Caco-2 (cell line): ENCODE measurements at places on chromosomes 3 and 15.

- no peak overlapping the region for H3K4me3 ChIP-seq
- H3K27ac ChIP-seq = peak overlapping the region; percentile 39
- no peaks in the 10 kb centered on the region for H3K27me3 ChIP-seq
- H3K4me1 ChIP-seq = peaks cover 44% of the 10 kb centered on the region
- no peak for DNase-seq
These were observed 119.7 kb upstream of the PHLDB2 start for GRCh38 chr3:111739311-111739911.

GRCh38 chr15:99054892-99055291 lies 47.3 kb upstream of the PGPEP1L start:
- no peaks in the 10 kb centered on the region for H3K36me3 ChIP-seq
- H3K4me3 ChIP-seq = no peak overlapping the region
- no peak overlapping the region for H3K27ac ChIP-seq
- DNase-seq = no peak
- no peaks in the 10 kb centered on the region for H3K4me1 ChIP-seq

- no peak overlapping the region for H3K27ac ChIP-seq
- H3K36me3 ChIP-seq = no peaks in the 10 kb centered on the region
- no peaks in the 10 kb centered on the region for H3K27me3 ChIP-seq
- DNase-seq = no peak
- no peak overlapping the region for H3K4me3 ChIP-seq
- no peaks in the 10 kb centered on the region for H3K4me1 ChIP-seq
These were observed 17.4 kb upstream of the ITGA11 start for GRCh38 chr15:68449389-68449788.

- H3K27me3 ChIP-seq = no peaks in the 10 kb centered on the region
- no peaks in the 10 kb centered on the region for H3K36me3 ChIP-seq
- peaks cover 12% of the 10 kb centered on the region for H3K4me1 ChIP-seq
- DNase-seq = no peak
- no peak overlapping the region for H3K27ac ChIP-seq
These were observed 111.1 kb downstream of the FMN1 start for GRCh38 chr15:33083232-33084081.

DNA sequence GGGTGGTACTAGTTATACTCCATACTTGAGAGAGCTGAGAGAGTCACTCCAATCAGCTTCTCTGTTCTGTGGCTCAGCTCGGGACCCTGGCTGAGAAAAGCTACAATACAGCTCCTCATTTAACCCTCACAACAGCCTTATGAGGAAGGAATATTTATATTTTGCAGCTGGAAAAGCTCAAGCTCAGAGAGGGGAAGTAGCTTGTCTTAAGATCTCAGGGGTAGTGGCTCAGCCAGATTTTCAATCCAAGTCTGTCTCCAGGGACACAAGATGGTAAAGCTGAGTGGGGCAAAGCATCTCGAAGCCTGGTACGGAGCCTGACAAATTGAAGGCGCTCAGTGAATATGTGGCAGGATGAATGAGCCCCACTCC lies 14.8 kb downstream of the SCAMP2 start:
- no peaks in the 10 kb centered on the region for H3K27me3 ChIP-seq
- no peak overlapping the region for H3K27ac ChIP-seq
- peaks cover 10% of the 10 kb centered on the region for H3K4me1 ChIP-seq
- no peak overlapping the region for H3K4me3 ChIP-seq
- no peaks in the 10 kb centered on the region for H3K36me3 ChIP-seq
